Nucleus accumbens (tissue), 56 donors: ENCODE measurements at places on chromosomes 4 and X.

DNA sequence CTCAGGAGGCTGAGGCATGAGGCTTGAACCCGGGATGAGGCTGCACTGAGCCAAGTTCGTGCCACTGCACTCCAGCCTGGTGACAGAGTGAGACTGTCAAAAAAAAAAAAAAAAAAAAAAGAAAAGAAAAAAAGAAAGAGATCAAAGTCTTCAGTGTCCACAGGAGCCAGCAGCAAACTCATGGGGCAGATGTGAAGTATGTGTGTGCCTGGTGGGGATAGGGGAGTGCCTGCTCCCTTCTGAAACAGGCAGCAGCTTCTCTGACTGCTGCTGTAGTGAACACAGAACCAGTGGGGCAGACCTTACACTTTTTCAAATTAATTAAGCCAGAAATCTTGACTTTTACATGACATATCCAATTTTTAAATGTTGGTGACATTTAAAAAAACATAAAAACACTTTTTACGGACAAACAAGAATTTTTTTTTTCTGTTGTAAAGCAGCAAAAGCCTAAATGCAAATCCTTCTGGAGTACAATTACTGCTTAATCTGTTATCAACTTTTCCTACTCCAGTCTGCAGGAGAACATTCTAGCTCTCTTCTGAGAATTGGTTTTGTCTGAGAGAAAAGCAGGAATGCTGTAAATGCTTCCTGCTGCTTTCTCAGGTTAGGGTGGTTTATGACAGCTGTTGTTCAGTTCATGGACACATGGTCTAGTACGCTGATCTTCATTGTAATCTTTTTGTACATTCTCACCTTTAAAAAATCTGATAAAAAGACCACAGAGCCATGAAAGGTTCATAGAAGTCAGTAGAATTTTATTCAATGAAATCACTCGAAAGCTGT, 311.1 kb downstream of the CAMK2D start:
- no peak for DNase-seq

- DNase-seq = no peak
Measured at GRCh38 chrX:150495496-150495895, 72.9 kb upstream of the MTM1 start.

GRCh38 chr4:10765386-10765785, 80.8 kb upstream of the CLNK start:
- no peak for DNase-seq

GRCh38 chr4:106816496-106816895, 219.6 kb downstream of the DKK2 start:
- DNase-seq = no peak

DNA sequence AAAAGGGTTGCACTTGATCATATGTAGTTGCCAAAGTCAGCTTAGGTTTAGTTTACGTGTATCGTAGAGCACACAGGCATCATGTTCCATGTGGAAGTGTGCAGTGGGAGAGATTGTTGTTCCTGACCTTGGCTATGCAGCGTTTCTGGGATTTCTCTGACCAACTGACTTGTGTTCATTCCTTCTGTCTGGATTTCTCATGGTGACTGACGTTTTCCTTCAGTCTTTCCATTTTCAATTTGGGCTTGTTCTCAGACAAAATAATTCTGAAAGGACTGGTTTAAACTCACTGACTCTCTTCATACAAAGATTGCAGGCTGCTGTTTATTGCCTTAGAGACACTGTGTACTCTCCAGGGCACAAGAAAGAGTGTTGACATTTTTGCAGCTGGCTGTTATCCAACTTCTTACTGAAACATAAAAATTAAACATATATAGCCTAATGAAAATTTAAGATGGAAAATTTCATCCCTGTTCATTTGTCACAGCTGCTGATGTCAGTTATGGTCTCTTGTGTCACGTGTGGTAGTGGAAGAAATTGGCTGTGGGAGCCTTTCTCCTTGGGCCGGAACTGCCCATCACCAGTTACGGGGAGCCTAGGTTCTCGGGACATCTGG, 95.4 kb downstream of the TNIP2 start:
- DNase-seq = no peak

DNA sequence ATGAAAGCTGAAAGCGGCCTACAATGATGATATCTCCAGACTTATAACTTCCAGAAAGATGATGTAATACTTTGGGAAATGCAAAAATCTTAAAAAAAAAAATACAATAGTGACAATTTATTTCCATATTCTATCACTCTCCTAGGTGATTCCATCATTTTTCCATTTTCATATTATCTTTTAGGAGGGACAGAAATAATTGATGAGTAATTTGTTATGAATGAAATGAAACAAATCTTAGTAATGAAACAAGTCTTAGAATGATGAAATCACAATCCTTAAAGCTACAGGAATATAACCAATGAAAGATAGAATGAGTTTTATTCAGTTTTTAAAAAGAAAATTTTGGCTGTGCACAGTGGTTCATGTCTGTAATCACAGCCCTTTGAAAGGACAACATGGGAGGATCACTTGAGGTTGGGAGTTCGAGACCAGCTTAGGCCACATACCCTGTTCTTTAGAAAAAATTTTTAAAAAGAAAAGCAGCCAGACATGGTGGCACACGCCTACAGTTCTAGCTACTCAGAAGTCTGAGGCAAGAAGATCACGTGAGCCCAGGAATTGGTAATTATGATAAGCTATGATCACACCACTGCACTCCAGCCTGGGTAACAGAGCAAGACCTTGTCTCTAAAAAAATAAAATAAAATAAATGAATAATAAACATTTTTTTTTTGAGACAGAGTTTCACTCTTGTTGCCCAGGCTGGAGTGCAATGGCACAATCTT, 21.7 kb downstream of the CLOCK start:
- DNase-seq = no peak

DNA sequence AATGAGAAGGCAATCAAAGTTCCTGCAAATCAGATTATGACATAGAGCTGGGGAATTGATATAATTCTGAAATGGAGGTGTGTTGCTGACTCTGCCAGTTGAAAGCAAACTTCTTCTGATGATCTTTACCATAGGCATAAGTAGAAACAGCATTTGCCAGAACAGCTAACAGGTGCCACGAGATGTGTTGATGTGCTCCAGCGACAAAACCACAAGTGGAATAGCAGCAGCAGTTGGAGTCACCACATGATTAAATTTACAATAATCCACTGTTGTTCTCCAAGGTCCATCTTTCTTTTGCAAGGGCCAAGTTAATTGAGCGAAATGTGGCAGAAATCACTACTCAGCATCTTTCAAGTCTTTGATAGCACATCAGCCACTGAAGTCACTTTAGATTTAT, 3.7 kb upstream of the OSTC start:
- DNase-seq = no peak

DNA sequence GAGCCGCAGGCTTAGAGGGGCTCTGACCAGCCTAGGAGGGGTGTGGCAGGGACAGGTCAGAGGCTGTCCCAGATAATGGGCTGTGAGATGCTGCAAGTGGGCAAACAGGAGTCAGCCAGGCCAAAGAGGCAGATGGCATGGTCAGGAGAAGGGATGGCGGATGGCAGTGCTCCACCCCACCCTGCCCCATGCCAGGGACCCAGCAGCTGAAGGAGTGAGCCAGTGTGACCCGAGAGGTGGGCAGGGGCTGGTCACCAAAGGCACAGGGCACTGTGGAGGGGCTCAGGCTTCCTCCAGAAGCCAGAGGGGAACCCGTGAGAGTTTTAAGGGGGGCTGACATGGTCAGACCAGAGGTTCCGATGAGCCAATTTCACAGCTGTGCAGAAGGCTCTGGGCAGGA, 96.9 kb downstream of the WFS1 start:
- DNase-seq = no peak

- no peak for DNase-seq
Measured at GRCh38 chrX:38636949-38637819, 75.8 kb downstream of the TSPAN7 start.

GRCh38 chr4:184294606-184295133, 77.0 kb upstream of the ENPP6 start:
- no peak for DNase-seq

DNA sequence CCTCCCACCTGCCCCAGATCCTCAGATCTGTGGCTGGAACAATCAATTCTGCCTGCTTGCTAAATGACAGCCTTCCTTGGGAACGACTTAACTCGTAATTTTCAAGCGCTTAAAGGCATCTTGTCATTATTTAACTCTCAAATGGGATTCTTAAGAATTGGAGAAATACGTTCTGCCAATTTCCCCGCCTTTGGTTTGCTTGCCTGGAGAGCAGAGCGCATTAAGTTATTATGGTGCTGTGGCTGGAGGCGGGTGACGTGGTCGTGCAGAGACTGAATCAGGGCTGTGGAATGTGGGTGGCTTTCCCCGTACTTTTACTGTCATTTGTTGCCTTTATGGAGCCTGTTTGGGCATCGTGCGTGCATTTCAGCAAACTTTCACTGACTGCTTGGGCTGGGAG, 78.9 kb upstream of the PSAPL1 start:
- DNase-seq = no peak

- DNase-seq = no peak
Measured at GRCh38 chr4:52714597-52715254, 36.5 kb downstream of the ERVMER34-1 start.

DNA sequence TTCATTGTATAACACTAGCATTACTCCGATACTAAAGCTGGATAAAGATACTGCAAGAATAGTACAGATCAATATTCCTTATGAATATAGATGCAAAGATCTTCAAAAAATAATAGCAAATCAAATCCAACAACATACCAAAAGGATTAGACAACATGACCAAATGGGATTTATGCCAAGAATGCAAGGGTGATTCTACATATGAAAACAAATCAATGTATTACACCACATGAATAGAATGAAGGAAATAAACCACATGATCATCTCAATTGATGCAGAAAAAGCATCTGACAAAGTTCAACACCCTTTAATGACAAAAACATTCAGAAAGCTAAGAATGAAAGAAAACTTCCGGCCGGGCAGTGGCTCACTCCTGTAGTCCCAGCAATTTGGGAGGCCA, 42.8 kb downstream of the CUL4B start:
- no peak for DNase-seq

GRCh38 chr4:128810331-128810870, 901 bp downstream of the JADE1 start:
- peak; percentile 10 for DNase-seq

GRCh38 chrX:72716766-72717165, 2.7 kb upstream of the PHKA1 start:
- DNase-seq = no peak
